NCI-H1048 (cell line): ENCODE measurements at places on chromosomes 2 and 18.

GRCh38 chr2:106057206-106057605, 136.9 kb downstream of the UXS1 start:
- no peak for DNase-seq

DNA sequence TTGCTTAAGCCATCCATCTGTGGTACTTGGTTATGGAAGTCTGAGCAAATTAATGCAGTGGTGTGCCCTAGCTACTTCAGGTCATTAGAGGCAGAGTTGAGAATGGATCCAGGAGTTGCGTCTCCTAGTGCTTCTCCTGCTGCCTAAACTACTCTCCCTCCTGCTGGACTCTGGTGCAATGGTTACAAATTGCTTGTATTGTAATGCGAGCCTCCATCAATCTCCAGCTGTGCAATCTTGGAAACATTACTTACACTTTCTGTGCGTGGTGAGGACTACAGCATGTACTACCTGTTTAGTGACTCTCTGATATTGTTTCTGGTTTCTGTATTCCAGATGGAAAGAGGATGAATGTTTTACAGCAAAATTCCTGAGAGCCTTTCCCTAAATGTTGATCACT, 119.0 kb upstream of the CYRIA start:
- DNase-seq = no peak

GRCh38 chr18:50311650-50312049, 24.2 kb upstream of the CXXC1 start:
- no peak for DNase-seq

GRCh38 chr2:23246992-23247683, 137.8 kb upstream of the KLHL29 start:
- DNase-seq = no peak

GRCh38 chr2:224890372-224890771, 151.9 kb downstream of the DOCK10 start:
- no peak for DNase-seq

- DNase-seq = no peak
Measured at GRCh38 chr2:228374741-228375140, 193.3 kb upstream of the SPHKAP start.

DNA sequence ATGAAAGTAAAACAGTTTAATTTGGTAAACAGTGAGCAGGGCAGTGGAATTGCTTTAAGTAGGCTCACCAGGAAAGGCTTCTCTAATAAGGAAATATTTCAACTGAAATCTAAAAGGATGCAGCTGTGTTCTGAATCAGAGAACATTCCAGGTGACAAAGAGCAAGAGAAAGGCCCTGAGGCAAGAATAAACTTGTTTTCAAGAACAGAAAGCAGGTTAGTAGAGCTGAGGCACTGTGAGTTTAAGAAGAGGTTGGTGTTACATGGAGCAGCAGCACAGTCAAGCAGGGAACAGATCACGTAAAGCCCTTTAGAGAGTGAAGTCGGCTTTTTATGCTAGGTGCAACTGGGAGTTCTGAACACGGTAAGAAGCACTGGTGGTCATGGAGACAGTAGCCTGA, 57.0 kb upstream of the SCN1A start:
- DNase-seq = no peak

GRCh38 chr2:206482123-206482522, 38.8 kb downstream of the ADAM23 start:
- no peak for DNase-seq

- DNase-seq = no peak
Measured at GRCh38 chr2:146624430-146625160, 1220.2 kb upstream of the ACVR2A start.

- DNase-seq = peak; percentile 2
Measured at GRCh38 chr18:1663879-1664705, 759.4 kb downstream of the ADCYAP1 start.

DNA sequence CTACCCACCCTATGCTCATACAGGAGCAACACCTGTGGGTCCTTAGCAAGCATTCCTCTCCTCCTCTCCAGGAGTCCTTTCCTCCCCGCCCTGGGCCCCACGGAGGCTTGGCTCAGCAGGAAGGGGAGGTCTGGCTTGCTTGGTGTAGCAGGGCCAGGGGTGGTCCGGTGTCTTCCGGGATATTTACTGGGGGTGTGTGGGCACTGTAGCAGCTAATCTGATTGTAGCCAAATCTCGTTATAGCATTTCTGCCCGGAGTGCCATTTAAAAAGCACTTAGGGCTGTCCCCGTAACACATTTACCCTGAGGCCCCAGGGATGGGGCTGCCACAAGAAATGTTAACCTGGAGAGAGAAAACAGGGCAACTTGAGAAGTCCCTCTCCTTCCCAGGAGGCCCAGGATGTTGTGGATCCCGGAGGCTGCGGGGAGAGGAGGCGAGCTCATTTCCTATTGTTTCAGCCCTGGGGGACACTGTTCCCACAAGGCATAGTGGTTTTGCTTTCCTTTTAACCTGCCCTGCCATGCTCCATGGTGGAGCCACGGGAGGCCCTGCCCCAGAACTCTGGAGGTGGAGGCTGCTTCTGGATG, 134.5 kb downstream of the CLIP4 start:
- DNase-seq = no peak

DNA sequence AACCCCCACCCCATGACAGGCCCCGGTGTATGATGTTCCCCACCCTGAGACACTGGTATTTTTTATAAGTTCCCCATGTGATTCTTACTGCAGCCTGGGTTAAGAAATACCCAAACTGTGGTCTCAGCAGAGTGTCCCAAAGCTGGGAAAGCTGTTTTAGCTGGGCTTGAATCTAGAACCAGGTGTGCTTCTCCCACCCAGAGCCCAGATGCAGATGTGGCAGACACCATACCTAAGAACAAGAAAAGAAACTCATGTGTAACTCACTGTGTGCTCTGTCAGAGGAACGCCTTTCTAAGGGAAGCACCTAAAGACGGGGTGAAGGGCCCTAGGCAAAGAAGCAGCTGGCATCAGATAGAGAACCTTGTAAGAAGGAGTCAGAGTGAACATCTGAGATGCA, 23.9 kb downstream of the DOK1 start:
- no peak for DNase-seq

DNA sequence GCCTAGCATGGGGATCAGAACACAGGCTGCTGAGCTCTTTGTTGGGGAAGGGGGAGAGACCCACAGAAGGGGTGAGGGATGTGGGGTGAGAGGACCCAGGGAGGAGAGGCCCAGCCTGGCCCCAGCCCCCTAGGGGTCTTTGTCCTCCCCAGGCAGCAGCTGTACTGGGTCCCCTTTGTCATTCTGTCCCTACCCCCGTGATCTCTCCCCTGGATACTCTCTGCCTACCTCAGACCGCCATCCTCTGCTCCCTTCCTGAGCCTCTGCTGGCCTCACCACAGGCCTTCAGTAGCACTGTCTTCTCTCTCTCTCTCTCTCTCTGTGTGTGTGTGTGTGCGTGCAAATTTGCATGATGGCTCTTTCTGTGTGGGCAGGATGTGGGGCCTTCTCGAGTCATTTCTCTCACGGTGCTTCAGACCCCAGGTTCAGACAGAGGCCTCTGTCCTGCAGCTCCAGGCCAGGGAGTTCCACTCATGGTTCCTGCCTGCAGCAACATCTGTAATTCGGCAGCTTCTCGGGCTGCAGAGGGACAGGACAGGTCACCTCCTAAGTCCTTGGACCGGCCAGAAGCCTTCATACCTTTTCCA, 1.4 kb downstream of the PSD4 start:
- no peak for DNase-seq

DNA sequence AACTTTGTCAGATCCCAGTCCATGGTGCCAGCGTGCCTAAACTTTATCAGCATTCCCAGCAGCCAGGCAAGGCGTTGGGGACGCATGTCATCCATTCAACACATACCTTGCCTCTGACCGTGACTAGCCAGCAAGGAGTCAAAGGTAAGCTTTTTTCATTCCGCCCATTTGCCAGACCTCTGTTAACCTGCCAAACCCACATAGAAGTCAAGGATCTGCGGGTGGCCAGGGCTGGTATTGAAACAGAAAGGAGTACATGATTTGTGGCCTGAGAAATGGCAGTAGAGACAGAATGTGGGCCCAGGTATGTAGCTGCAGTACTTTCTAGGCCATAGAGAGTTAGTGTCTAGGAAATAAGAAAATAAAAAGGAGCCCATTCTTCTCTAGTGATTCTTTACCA, 240.2 kb downstream of the LTBP1 start:
- DNase-seq = no peak

DNA sequence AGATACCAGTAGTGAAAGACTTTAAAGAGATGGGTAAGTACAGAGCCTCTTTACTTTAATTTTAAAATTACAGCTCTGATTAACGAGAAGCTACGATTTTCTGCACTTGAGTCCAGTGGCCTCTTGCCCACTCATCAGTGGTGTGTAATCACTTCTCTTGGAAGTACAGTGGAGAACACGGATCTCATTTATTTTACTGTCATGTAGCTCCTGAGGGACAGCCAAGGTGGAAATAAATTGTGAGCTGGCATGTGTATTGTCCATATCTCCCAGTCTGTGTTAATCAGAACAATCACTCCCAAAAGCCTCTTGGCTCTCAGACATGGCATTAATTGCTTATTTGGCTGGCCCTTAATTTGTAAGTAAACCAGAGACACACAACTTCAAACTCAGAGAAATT, 69.4 kb downstream of the LOXHD1 start:
- DNase-seq = no peak

GRCh38 chr2:231009236-231009919, 13.5 kb downstream of the SPATA3 start:
- DNase-seq = no peak

GRCh38 chr18:58807766-58808165, 56.9 kb upstream of the ZNF532 start:
- no peak for DNase-seq

DNA sequence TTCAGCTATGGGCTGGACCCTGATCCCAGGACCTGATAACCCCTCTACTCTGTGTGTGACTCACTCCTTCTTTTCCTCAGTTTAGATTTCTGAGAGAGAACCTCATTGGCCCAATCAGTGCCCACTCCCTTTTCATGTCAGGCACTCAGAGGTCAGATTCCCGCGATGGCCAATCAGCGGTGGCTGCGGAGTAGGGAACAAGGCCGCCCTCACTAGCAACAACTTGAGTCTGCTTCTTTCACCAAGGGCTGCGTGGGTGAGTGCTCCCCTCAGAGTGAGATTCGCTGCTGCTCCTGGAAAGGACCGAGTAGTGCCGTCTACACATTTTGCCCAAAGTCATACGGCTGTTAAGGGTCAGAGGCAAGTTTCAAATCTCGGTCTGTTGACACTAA, 34.7 kb downstream of the NPPC start:
- no peak for DNase-seq

- DNase-seq = no peak
Measured at GRCh38 chr2:19642501-19642900, 259.3 kb downstream of the TTC32 start.

GRCh38 chr2:26336719-26337118, 9.2 kb upstream of the SELENOI start:
- no peak for DNase-seq

DNA sequence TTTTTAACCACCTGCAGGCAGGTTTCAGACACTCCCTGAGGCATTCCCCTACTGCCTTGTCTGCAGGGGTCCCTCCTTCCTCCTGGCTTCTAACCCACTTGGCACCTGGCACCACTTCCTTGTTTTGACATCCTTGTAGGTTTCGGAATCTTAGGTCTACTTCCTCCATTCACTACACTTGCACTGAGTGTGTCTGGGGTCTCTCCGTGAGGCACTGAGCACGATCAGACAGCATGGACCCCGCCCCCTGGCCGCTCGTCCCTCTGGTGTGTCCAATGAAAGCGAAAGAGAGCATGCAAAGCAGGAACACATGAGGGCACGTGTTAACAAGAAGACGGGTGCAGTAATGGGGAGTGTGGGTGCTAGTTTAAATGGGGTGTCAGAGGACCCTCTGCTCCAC, 63.8 kb downstream of the HAUS1 start:
- no peak for DNase-seq

DNA sequence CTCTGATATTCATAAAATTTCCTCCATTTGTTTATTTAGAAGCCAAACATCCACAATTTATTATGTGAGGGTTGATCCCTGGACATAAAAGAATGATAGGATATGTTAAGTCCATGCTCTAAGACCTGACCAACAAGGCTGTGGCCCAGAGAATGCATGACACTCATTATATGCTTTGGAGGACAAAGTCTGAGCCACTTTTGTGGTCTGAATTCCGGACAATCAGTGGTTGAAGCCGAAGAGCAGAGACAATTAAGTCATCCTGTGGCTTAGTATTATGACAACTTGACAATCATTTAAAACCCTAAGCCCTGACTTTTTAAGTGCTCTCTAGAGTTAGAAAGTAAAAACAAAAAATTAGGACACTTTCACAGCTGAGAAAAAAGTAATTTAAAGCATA, 483.3 kb downstream of the PLCL1 start:
- DNase-seq = no peak

DNA sequence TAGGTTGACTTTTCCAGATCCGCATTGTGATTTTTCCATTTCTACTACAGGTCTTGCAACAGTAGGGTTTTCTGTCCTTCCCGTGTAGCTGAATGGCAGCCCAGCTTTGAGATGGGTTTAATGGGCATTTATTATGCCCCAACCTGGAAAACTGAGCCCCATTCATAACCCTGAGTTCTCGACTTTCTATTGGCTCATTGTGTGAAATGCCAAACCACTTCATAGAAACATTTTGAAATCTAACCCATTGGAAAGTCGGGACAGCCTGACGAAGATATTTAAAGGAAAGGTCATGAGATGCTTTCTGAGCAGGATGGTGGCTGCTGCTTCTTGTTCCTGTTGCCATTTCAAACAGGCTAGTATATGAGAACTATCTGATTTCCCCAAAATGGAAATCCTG, 203.5 kb downstream of the ZFP36L2 start:
- no peak for DNase-seq
